ENCODE measurements at places on chromosomes 6 and 20.

DNA sequence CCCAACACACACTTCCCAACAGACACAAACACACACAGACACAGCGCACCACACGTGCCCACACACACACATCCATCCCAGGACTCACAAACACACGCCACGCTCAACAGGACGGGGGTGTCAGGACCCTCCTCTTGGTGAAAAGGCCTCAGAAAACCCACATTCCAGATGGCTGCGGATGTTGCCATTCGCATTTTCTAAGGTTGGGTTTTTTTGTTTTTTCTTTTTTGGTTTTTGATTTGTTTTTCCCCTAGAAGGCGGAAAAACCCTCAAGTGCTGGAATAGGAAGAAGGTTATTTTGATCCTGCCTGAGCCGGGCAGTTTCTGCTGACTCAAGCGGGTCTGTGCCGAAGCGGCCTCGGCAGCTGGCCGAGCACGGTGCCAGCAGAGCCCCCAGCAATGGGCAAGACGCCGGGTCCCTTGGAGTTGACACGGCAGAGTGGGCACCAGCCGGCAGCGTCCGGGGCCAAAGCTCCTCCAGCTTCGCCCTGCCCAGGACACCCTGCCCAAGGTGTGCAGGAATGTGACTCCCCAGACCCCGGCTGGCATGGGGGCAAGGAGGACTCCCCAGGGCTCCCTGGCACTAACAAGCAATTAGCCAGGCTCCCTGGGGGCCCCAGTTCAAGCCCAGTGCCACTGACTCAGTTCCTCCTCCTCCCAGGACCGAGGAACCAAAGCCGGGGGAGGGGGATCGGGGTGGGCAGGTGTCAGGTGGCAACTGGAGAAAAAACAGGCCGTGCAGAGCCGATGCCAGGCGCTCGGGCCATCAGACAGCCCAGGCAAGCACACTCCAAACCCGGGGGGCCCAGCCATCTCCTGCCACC, 40.9 kb upstream of the ZBP1 start:
- no peak for DNase-seq

DNA sequence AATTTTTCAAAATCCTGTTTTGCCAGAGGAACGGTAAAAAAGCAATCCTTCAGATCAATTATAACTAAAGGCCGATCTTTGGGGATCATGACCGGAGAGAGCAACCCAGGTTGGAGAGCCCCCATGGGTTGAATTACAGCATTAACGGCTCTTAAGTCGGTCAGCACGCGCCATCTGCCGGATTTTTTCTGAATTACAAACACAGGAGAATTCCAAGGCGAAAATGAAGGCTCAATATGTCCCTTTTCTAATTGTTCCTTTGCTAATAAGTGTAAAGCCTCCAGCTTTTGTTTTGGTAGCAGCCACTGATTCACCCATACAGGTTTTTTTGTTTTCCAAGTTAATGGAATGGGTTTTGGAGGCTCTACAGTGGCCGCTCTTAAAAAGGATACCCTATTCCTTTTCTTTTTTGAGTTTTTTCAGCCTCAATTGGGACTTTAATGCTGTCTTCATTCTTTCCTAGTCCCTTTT, 16.9 kb upstream of the PTCRA start:
- DNase-seq: peak; percentile 65

GRCh38 chr20:57409316-57409671, 18.1 kb downstream of the RBM38 start:
- no peak for DNase-seq

DNA sequence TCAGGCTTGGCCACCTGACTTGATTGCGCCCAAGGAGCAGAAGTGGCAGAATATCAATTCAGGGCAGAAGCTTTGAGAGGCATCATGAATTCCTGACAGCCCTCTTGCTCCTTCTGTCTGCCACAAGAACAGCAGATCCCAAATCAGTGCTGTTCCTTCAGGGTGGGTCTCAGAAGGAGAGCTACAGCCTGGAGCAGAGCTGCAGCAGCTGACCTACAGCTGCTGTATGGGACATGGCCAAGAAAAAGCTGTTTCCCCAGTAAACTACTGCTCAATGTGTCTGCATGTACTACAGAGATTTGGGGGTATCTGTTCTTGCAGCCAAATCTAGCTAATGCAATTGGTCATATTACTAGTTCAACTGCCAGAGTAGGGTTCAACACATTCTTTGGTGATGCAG, 69.0 kb downstream of the SLC22A3 start:
- DNase-seq: no peak

DNA sequence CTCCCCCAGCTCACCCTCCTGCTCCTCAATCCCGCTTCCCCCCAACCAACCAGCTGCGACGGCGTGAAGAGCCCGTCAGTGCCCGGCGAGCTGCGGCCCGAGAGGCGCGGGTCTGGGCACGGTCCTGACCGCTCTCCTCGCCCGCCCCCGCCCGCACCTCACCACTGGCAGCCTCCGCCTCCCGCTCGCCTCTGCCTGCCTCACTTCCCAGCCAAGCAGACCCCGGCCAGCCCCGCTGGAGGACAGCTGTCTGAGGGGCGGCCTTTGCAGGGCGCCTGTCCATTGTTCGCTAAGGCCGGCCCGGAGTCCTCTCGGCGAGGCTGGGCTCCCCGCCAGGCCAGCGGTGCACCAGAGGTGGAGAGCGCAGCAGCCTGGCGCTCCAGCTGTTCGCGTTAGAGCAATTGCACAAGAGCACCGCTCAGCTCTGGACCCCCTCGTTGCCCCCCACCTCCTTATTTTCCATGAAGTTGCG, 1.3 kb downstream of the SOBP start:
- DNase-seq: no peak

GRCh38 chr6:25639653-25640052, 12.4 kb upstream of the SCGN start:
- DNase-seq: no peak

DNA sequence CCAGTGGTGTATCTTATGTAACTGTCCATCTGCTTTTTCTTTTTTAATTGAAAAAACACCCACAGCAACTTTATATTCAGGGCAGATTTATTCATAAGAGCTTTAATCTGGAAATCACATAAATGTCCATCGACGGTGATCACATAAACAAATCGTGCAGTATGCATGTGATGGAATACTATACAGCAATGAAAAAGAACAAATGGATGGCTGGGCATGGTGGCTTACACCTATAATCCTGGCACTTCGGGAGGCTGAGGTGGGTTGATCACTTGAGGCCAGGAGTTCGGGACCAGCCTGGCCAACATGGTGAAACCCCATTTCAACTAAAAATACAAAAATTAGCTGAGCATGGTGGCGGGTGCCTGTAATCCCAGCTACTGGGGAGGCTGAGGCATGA, 39.1 kb downstream of the VSTM2L start:
- DNase-seq: no peak

DNA sequence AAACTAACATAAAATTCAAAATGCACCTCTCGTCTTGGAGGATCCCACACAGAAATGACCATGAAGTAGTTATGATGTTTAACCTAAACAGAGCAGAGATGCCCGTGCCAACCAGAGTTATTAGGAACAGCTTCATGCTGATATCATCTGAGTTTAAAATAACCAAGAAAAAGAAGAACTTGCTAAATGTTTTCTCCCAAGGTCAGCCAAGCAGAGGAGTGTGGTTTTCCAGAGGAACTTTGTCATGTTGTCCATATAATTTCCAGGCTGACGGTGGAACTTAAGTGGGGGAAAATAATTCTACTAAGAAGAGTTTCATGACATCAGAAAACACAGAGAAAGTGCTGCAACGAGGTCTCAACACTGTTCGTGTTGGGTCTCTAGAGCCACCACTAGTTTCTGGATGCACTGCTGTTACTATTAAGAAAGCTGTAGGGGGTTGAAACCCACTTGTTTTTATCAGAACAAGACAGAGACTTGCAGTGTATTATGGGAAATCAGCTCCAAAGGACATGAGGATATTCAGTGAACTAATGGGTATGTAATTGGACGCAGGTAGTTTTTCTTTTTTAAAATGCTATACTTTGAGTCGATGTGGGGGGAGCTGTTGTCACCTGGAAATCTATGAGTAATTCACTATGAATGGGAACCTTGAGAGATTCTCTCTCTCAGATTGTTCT, 5.2 kb downstream of the AGPAT4 start:
- DNase-seq: no peak

DNA sequence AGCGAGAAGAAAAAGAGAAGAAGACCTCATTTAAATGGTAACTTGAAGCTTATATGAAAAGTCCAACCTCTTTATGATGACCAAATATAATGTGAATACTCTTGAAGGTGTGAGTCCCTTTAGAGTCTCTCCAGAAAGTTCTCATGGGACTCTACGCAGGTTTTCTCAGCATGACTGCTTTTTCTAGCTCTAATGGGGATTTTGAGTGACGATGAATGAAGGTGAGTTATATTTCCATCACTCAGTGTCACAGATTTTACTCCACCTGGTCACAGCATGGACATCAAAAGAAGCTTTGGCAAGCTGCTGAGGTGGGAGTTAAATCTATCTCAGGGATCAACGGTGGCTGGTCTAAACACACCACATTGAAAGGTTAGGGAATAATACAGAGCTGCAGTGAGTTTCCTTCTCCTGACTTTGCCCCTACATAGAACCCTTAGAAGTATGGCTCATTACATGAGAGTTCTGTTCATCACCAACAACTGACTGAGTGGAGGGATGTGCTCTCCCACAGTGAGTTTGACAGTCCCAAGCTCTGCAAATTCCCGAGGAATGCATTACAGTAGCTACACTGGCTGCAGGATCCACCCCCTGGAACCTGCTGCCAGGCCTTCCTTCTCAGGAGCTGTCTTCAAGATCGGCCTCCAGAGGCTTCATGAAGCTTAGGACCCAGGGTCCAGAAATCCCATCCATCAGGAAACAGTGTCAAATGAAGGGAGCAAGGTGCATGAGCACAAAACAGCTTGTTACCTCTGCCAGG, 126.8 kb downstream of the FOXC1 start:
- no peak for DNase-seq

GRCh38 chr6:135254471-135254870, 73.4 kb downstream of the MYB start:
- no peak for DNase-seq

DNA sequence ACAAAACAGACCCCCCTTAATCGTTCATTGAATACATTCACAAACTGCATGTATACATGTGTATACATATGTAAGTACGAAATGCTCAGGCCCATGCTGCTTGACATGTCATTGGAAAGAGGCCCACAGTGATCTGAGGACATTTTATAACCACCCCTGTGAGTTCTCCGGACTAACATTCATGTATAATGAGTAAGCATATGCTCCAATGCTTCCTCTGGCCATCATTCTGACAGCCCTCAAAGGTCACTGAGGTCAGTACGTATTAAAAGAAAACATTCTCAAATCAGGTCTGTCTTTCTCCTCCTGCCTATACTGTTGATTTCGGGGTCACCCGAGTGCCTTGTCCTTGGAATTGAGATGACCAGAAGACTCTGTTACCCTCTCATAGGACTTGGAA, 54.9 kb downstream of the TENT5A start:
- DNase-seq: no peak

GRCh38 chr20:37071481-37071911, 24.3 kb downstream of the RBL1 start:
- peak; percentile 31 for DNase-seq

DNA sequence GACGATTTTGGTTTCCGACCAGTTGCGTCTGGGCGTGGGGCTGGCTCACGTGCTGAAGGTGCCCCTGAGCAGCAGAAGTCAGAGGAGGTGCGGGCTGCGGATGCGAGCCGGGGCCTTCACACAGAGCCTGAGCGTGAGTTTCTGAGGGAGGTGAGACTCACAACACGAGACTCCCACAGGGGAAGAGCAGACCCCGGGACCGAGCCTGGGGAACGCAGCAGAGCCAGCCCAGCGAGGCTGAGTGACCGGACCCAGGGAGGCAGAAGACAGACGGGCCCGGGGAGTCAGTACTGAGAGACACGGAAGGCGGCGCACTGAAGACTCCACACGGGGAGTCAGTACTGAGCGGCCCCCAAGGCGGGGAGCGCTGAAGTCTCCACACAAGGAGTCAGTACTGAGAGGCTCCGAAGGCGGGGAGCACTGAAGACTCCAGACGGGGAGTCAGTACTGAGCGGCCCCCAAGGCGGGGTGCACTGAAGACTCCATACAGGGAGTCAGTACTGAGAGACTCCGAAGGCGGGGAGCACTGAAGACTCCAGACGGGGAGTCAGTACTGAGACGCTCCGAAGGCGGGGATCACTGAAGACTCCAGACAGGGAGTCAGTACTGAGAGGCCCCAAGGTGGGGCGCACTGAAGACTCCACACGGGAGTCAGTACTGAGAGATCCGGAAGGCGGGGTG, 77.8 kb downstream of the DLL1 start:
- DNase-seq: no peak
